HAP-1 (cell line): ENCODE measurements at places on chromosomes 6 and 20.
A peak's percentile ranks its signal among the peaks of the same experiment; 100 is the strongest.

- no peak for DNase-seq
These were observed 31.5 kb downstream of the TRAF3IP2 start for GRCh38 chr6:111573892-111574797.

GRCh38 chr6:68211242-68211795 lies 423.8 kb upstream of the ADGRB3 start:
- DNase-seq, result no peak

- DNase-seq, result no peak
These were observed 38.4 kb upstream of the SLC22A16 start for GRCh38 chr6:110514818-110515217.

DNA sequence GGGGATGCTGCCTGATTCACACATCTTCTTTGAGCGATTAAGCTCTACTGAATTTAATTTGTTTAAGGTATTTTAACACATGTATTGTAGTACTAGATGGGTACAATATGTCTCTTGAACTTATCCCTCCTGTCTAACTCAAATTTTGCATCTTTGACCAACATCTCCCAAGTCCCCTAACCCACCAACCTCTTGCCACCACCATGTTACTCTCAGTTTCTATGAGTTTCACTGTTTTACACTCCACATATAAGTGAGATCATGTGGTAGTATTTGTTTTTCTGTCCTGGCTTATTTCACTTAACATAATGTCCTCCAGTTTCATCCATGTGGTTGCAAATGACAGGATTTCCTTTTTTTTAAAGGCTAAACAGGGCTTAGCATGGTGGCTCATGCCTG lies 38.7 kb upstream of the ENPP4 start:
- no peak for DNase-seq

DNA sequence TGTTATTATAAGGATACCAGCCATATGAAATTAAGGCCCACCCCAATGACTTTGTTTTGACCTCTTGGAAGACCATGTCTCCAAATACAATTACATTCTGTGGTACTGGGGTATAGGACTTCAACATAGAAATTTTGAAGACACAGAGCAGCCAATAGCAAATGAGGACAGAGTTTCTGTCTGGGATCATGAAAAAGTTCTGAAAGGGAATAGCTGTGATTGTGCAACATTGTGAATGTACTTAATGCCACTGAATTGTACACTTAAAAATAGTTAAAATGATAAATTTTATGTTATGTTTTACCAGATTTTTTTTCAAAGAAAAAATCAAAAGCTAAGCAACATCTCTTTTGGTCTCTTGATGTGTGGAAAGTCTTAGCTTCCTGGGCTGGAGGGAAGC lies 27.0 kb upstream of the AGPAT4 start:
- no peak for DNase-seq

DNA sequence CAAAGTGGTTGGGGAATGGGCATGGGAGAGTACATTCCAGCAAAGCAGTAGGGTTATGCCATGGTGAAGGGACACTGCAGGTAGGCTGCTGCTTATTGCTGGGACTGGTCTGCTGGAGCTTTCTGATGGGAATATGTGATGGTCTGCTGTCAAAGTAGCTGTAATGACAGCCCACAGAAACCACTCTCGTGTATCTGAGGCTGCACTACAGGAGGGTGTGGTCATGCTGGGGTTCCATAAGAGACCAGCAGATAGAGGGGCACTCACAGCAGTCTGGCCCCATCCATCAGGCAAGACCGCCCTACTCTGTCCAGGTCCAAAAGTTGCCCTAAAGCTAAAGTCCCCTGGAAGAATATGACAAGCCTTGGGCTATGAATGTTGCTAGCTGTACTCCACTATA lies 739.3 kb downstream of the COL12A1 start:
- DNase-seq, result no peak

DNA sequence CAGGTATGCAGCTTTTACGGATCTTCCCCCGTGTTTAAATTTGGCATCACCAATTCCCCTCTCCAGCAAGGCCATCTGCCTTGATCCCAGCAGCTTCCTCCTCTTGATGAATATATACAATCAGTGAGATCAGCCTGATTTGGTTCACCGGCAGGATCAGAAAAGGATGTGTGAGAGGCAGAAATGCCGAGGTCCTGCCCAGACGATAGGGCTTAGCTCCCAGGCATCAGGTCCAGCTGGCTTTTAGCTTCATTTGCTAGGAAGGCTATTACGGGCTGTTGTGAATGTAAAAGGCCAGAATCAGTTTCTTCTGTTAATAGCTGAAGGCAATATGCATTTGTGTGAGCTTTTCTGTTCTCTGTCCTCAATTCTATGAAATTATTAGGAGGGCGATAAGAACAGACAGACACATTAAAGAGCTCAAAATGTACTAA lies 372.8 kb downstream of the BTBD9 start:
- DNase-seq, result no peak

GRCh38 chr6:169623343-169623742 lies 78.5 kb downstream of the WDR27 start:
- no peak for DNase-seq

DNA sequence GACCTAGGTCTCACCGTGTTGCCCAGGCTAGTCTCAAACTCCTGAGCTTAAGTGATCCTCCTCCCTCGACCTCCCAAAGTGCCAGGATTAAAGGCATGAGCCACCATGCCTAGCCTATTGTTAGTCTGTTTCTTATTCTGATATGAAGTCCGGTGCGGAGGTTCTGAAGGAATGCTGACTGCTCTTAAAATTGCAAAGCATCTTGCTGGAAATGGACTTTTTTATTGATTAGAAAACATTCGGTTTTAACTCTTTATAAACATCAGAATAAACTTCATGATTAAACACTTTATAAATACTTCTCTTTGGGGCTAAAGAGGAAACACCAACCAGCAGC lies 3.2 kb downstream of the TNFAIP3 start:
- no peak for DNase-seq

- DNase-seq, result no peak
These were observed 40.3 kb downstream of the SEC63 start for GRCh38 chr6:107917451-107918375.

DNA sequence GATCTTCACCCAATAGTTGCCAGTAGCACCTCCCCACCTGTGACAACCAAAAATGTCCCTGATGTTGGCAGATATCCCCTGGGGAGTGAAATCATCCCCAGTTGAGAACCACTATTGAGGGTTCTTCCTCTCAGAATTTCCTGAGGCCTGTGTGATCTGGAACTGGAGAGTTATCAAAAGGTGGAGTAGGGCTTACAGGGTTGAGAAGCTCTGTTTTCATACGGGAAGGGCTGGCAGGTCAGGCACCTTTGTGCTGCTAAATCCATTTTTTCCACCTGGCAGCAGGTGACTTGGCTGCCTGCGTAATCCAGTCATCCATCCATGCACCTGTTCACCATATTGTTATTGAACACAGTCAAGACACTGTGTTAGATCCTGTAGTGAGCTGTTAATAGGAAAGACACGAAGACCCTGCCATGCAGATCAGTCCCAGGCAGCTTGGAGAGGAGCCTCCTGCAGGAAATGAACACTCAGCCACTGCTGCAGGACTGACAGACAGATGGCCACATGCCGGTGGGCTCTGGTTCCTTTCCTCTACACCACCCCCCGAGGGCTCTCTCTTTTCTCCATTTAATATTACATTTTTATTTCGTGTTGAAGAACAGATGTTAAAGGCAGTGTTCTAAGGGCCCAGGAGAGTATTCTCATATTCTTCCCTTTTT lies 5.4 kb downstream of the DUSP22 start:
- DNase-seq, result no peak

- peak; percentile 4 for DNase-seq
These were observed 85.3 kb upstream of the BHLHE23 start for GRCh38 chr20:63091901-63092659.

GRCh38 chr20:45727044-45727443 lies 4.9 kb downstream of the SPINT4 start:
- DNase-seq, result no peak

- DNase-seq, result no peak
These were observed 1115.6 kb upstream of the CITED2 start for GRCh38 chr6:140490081-140490480.

- DNase-seq, result no peak
These were observed 126.8 kb downstream of the IPCEF1 start for GRCh38 chr6:154229786-154230185.

DNA sequence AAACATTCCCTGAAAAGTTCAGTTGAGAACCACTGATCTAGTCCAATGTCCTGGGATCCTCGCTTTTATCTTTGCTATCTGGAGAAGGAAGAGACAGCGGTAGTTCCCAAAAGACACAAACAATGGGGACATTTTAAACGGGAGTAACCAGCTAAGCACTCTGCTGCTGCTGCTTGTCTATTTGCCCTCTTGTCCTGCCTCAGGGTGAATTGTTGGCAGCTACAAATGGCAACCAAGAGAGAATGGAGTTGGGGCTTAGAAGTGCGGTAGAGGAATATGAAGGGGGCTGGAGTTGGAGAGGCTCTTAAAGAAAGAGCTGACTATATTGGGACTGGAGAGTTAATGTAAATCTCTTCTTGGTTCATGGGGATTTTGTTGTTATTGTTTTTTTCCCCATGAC lies 6.5 kb upstream of the ZSWIM1 start:
- no peak for DNase-seq

DNA sequence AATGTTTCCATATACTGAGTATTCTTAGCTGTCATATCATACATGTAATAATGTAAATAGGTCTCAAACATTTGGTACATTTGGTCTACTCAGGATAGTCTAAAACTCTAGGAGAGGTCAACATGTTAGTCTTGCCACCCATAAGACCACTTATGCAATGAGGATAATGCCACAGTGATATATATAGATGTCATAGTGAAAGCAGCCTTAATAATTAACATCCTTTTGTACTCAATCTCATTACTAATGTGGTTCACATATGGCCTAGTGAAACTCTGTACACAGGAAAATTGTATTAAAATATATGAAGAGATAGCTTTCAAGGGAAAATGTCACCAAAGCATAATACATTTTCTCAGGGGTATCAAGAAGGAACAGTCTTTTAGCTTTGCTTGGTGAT lies 577.9 kb downstream of the TFAP2B start:
- DNase-seq, result no peak

DNA sequence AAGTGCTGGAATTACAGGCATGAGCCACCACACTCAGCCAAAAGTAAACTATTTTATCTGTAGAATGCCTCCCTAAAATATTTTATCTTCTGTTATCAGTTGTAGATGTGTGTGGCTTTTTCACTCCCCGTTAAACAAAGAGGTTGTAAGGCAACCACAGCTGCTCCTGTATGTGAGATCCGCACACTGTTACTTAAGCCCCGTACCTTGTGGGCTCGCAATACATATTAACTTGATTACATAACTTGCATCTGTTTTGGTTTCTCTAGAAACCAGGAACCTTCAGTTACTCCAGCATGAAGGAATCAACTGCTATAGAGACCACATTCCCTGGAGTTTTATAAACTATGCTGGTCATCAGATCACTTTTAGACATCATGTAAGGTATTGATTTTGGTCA lies 420.1 kb upstream of the SLC35B3 start:
- no peak for DNase-seq

GRCh38 chr6:157541618-157542413 lies 160.8 kb downstream of the ZDHHC14 start:
- DNase-seq, result no peak

DNA sequence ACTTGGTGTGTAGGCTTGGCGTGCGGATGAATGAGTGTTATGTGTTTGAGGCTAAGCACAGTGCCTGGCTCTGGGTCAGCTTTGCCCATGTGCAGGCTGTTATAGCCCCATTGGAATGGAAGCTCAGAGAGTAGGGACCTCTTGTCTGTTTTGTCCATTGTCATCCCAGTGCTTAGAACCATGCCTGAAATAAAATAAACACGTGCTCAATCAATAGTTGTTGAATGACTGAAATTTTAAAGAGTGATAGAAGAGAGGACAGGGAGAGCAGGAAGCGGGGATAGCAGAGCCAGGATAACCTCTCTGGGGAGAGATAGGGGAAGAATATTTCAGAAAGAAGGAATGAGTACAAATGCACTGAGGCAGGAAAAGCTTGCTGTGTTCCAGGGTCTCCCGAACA lies 263.9 kb downstream of the HIVEP2 start:
- DNase-seq, result no peak

- no peak for DNase-seq
These were observed 26.7 kb downstream of the GTSF1L start for GRCh38 chr20:43699941-43700565.

DNA sequence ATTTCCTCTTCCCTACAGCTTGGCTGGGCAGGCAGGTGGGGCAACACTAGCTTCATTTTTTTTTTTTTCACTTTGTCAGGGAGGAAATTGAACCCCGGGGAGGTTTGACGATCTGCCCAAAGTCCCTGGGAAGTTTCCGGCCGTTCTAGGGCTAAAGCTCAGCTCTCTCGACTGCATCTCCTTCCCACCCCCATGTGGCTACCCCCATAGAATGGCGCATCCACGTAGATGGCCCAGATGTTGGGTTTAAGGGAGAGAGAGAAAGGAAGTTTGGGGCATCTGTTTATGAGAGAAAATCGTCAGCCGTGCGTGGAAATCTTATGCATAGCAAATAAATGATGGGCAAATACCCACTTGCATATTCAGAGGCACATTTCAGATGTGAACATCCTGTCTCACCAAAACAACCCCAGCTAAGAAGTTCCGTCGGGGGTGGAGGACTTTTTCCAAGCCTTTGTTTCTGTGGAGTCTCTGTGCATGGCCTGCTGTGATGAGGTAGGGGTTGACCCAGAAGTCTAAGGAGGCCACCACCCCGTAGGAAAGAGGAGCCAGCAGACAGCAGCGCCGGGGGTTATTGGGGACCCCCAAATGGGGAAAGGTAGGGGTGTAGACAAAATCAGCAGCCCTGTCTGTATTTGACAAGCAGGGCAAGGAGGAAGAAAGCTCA lies 40.5 kb upstream of the ZNF831 start:
- DNase-seq, result no peak

- DNase-seq, result no peak
These were observed 41.0 kb upstream of the FAM50B start for GRCh38 chr6:3808199-3808598.

DNA sequence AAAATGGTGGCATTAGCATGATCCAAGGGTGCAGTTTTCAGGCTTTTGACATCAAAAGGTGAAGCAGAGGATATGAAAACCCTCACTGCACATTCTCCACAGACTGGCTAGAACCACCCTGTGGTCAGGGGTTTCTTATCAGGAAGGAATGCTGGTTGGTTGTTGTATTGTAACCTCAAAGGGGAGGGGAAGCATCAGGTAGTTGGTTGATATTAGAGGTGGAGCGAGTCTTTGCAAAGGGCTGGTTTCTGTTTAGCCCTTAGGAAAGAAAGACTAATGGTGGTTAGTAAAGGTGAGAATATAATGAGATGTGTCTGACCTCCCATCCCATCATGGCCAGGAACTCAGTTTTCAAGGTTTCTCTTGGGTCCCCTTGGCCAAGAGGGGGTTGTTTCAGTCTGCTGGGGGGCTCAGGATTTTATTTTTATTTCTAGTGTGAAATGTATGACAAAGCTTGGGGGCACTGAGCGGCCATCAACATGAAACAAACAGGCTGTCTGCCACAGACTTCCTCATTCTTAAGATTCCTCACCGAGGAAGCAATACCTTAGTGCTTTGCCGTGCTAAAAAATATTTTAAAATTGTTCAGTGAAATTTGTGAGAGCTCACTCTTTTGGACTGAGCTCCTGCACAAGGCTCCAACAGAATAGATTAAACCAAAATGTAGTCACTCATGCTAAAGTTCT lies 47.5 kb upstream of the PROKR2 start:
- DNase-seq, result no peak
